Occipital lobe (tissue), 3 donors: ENCODE measurements at places on chromosomes 12 and 14. TPM values are rescaled to one million over a fixed set of nuclear protein-coding genes. Genes with fewer than 3 reads are reported as not detected.

The EIF2S3B gene
- total RNA-seq: 1.9 TPM

The FITM1 gene
- not detected for total RNA-seq

The RASSF9 gene
- 0.47 TPM for total RNA-seq

The AQP6 gene
- 0.62 TPM for total RNA-seq

The CCDC92 gene
- 15.0 TPM for total RNA-seq

The AMIGO2 gene
- total RNA-seq: 8.1 TPM
